CD14-positive monocyte (primary cell): ENCODE measurements at places on chromosomes 3 and 15. TPM values are rescaled to one million over a fixed set of nuclear protein-coding genes. Genes with fewer than 3 reads are reported as not detected.

ACKR4 gene
- polyA plus RNA-seq = 0.09 and 0.13 TPM in 2 replicates

DPPA2 gene
- not detected for polyA plus RNA-seq

TMEM207 gene
- polyA plus RNA-seq = not detected in 2 replicates

XIRP1 gene
- polyA plus RNA-seq = not detected in 2 replicates

DNA sequence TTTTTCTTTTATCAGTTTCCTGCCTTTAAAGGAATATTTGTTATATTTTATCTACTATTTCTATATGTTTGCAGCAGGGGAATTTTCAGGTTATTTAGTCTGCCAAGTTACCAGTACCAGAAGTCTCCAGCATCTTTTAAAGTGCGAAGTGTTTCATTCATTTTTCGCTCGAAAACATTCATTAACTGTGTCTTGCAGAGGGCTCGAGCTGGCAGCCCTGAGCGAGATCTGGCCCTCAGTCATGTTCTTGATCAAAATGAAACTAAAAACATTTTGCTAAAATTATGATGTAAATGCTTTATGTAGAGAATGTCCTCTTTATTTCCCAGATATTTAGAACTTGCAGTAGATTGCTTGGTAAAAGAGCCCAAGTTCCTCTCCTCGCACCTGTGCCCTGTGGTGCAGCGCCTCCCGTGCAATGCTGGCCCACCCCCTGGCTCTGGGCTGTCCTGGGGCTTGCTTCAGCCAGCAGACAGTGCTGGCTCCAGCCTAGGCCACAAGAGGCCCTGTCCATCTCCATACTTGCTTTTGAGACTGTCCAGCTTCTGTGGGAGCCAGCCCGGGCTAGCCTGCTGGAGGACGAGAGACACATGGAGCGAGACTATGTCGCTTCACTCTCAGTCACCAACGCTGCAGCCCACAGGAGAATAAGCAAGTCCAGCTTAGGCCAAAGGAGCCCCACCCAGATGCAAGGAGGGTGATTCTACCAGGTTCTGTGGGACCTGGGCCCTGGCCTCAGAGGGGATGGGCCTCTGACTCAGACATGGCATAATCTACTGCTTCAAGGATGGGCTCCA is 71.9 kb upstream of the PRR23E start:
- no peak for DNase-seq

RHO gene
- polyA plus RNA-seq = 0.03 TPM in 1 of 2 replicates, not detected in the other

- no peak for DNase-seq
Observed at GRCh38 chr3:179788996-179789395, 136.2 kb downstream of the USP13 start.

DNA sequence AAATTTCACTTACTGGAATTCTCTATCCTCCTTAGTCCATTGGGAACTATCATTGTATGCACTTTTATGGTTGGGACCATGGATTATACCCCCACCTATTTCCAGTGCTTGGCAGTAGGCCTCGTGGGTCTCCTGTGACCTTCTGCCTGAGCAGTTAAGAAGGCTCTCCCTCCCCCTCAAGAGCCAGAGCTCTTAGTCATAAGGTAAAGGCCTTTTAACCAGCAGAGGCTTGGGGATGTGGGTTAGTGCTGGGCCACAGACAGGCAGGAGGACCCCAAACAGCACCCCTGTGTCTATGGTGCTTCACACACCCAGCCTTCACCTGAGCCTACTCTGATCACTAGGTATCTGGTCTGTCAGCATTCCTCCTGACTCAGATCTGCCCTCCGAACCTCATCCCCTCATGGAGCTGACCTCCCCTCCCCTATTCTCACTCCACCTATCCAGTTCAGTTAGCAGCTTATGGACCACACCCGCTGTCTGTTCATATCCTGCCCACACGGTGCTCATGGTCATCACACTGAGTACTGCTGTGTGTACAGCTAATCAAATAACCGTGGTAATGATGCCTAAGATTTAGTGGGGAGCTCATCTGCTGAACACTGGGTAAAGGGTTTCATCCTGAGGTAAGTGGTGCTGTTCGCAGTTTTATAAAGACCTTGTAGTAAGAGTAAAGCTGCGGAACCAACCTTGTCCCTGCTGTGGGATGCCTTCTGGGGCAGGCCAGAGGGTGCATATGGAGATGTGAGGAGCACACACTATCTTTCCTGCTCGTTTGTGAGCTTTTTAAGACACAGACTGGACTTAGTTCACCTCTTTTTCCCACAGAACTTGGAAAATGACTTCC is 40.9 kb downstream of the KLHL18 start:
- no peak for DNase-seq

- DNase-seq = no peak
Observed at GRCh38 chr3:144480416-144480919, 508.8 kb downstream of the DIPK2A start.

- no peak for DNase-seq
Observed at GRCh38 chr3:58404396-58404795, 29.2 kb downstream of the PDHB start.

DNA sequence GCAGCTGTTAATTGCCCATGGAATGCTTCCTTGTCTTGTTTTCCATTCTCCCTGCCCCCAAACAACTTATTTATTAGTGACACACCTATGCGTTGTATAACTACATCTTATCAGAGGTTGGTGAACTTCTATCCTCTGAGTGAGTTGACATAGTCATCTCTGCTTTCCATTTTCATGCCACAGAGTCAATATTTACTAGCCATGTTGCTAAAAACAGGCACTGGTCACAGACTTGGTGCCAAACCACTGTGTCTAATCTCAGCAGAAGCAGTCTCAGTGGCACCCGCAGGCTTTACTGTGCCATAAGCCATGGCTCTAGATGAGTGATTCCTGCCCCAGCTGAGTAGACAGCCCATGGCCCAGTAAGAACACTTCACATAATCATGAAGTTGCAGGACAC is 26.5 kb downstream of the DAPK2 start:
- DNase-seq = no peak

FSD2 gene
- polyA plus RNA-seq = not detected

DNA sequence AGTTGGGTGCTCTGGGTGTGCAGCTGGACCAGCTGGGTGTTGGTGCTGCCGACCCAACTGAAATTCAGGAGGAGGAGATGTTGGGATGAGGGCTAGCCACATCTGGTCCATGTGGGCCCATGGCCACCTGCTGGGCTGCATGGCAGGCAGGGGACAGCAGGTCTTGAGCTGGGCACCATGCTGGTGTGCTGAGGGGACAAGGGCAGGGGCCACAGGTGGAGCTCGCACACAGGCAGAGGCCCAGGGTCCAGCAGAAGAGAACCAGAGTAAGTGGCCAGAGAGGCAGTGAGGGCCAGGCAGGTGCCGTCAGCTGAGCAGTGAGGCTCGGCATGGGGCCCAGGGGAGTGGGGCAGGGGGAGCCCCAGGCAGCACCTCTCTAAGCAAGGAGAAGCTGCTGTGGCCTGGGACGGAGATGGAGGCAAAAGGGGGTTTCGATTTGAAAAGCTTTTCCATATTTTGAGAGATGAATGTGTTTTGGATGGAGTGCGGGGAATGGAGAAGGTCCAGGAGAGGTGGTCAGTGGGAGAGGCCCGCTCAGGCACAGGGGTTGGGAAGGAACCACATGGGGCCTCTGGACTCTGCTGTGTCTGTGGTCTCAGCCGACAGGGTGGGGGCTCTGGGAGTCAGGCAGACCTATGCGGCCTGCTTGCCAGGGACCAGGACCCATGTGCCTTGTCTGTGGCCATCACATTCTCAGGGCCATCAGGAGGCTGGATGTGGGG is 30.5 kb upstream of the PLXNA1 start:
- DNase-seq = no peak

FBXW12 gene
- not detected in 2 replicates for polyA plus RNA-seq

DNA sequence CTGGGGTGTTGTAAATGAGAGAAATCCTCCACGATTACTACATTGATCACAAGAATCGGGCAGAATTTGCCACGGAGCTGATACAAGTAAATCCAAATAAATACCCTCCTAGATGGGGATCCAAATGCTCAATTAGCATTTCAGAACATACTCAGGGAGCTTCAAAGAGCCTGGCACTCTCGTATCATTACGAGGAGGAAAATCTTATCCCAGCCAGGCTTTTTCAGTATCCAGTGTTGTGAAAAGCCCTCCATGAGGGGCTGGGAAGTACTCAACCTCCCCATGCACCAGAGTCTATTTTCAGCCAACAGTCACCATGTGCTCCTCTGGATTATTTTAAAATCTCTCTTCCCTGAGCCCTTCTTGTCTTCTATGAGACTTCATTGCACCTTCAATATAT is 122.6 kb upstream of the ARRDC4 start:
- DNase-seq = no peak

POC1A gene
- polyA plus RNA-seq = 2.0 TPM

GRCh38 chr15:25342629-25343028 is 96.2 kb downstream of the UBE3A start:
- no peak for DNase-seq

DNA sequence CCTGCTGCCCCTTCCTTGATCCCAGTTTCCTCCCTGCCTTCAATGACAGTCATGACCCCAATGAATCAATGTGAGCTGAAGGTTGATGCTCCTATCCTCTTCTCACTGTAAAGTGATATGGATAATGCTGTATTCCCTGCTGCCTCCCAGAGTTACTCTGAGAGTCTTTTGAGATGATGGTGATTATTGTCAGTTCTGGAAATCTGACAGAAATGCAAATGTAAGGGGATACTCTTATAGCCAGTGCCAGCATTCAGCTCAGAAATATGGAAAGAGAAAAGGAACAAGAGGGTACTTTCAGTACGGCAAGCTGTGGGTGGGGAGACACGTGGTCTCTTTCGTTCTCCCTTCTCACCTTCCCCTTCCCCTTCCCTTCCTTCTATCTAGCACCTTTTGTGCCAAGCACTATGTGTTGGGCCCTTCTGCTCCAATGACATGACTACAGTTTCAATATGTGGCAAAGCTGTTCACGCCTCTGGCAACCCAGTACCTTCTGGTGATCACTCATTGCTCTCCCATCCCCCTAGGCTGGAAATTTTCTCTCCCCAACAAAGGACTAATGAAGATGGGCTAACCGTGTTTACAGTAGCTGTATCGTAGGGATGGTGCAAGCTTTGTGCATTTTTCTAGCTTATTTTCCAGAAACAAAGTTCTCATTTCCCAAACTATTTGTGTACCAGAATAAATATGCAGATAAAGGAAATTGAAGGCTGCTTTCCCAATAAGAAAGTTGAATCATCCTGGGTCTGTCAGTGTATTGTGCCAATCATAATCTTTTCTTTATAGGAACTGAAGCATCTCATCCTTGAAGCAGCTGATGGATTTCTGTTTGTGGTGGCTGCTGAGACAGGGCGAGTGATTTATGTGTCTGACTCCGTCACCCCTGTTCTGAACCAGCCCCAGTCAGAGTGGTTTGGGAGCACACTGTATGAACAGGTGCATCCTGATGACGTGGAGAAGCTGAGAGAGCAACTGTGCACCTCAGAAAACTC is 70.3 kb downstream of the ARNT2 start:
- peak; percentile 1 for DNase-seq

DNA sequence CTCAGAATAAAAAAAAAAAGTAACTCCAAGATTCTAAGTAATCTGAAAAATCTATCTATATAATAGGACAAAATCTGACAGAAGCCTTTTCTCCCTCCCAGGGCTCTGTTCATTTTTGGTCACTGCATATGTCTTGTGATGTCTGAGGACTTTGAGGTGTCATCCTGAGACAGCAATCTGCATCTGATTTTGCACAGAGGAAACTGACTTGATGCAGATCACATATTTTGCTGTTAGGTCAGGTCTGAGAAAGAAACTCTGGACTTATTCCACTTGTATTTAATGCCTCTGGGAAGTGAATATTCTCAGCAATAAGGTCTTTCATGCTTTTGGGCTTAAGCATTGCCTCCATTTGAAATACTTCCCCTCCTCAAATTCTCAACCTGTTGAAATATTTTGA is 295.2 kb upstream of the THBS1 start:
- DNase-seq = no peak

DNA sequence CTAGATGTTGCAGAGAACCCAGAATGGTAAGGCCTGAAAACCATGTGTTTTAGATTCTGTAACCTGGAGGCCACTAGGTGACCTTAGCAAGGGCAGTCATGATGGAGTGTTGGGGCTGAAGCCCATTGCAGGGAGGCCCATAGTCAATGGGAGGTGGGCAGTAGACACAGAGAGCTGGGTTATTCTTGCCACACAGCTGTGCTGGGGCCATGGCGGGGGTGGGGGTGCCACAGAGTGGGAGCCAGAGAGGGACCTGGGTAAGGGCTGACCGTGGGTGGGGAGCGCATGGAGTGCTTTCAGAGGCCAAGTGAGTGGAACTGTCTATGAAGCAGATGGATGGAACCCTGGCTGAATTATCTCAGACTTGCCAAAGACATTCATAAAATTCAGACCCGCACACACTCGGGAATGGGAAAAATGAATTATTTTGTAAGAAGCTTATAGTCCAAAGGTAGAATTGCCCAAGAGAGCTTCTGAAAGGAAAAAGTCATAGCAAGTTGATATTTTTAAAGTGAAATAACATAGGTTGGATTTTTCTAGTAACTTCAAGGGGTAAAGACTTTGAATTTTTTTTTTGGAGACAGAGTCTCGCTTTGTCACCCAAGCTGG is 53.9 kb downstream of the SMAD3 start:
- no peak for DNase-seq

TUSC7 gene
- polyA plus RNA-seq = not detected

DNA sequence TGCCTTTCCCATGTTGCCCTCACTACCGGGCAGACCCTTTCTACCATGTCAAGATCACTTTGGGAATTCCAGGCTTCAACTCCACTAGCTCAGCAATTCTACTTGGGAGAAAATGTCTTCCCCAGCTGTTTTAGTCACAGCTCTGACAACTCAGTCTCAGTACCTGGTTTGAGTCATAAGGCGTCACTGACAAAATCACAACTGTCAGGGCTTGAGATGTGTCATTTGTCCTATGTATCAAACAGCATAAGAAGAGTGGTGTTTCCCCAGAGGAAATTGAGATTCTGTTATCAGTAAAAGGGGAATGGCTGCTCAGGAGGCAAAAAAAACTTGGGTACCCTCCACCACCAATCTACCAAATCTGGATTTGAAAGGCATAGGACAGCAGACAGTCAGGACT is 594.9 kb upstream of the SUCLG2 start:
- no peak for DNase-seq

DNA sequence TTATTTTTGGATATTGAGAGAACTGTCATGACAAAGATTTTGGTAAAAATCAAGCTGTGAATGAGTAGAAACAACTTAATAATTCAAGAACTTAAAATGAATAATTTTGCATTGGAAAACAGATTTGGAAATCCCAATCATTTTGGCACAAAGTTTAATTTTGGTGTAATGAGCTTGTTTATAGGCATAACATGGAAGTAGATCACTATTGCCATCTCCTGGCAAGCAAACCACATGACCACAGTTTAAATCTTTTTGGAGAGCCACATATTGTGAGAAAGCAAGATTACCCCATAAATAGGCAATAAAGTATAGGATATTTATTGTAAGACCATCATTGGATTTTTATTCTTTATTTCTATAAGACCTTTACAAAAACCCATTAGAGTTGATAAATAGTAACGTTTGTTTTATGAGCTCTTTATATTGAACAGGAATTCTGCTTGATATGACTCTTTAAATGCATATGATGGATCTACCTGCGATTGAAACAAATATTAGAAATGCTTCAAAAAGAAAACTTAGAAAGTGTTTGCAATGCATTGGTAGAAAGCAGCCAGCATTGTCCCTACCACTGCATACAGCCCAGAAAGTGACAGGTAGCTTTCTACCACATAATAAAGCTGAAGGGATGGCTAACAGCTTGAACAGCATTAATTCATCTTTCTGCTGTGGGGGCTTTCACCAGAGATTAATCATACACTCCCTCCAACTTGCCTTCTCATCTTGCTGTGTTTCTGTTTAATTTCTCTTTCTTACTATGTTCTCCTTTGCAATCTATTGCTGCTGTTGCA is 766.8 kb downstream of the TBL1XR1 start:
- no peak for DNase-seq
